ENCODE measurements at places on chromosomes 6 and 20.

GRCh38 chr20:48906221-48906877 lies 15.2 kb upstream of the ARFGEF2 start:
- no peak for DNase-seq

DNA sequence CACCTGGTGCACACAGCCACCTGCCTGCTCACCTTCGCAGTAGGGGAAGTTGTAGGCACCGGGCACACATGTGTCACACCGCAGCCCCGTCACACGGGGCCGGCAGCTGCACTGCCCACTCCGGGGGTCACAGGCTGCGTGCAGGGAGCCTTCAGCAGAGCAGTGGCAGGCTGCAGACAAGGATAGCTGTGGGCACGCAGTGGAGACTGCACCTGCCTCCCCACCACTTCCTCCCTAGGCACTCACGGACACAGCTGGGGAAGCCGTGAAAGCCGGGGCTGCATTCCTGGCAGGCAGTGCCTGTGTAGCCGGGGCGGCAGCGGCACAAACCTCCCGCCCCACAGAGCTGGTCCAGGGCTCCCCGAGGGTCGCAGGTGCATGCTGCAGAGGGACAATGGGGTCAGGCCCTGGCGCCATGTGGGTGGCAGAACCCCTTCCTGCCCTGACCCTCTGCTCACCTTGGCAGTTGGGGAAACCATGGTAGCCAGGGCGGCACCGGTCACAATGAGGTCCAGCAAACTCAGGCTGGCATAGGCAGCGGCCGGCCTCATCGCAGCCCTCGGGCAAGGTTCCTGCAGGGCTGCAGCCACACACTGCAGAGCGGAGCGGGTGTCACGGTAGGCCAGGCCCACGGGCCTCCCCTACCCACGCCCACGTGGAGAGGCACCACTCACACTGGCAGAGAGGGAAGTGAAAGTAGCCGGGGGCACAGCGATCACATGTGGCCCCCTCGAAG lies 29.4 kb downstream of the LAMA5 start:
- no peak for DNase-seq

DNA sequence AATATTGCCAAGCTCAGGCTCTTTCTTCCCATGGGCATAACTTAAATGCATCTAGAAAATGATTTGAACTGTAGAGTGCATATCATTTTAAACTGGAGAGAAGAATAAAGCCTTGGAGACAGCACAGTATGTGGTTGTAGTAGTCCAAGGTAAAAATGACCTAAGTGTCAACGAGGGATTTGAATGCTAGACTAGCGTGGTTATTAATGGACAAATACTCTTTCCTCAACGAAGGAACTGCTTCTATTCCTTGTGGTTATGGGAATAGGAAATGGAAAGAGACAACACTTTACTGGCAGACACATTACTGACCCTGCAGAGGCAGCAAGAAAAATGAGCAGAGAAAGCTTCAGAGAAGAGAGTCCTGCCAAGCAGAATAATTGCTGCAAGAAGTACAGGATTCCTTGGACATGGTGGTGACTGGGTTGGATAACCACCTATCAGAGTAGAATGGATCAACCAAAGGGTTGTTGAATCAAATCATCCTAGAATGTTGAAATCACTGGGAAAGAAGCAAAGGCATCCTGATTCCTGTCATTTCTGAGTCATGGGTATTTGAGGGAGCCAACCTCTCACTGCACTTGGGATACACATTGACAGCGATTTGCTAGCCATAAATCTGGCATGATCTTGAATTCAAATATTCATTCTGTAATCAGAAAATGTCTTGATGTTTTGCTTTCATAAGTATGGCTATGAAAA lies 258.1 kb upstream of the EPHA7 start:
- no peak for DNase-seq

DNA sequence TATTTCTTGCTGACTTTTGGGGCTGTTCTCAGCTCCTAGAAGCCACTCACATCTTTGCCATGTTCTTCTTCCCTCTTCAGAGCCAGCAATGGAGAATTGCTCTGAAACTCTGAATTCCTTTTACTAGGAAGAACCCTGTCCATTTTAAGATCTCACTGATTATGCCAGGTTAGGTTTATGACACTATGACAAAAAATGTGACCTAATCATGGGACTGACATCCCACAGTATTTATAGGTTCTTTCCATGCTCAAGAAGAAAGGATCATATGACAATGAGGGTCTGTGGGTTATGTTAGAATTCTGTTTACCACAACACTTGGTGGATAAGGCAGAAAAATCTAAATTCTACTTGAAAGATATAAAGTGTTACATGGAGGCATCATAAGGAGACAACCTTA lies 263.3 kb upstream of the CITED2 start:
- DNase-seq, result no peak

GRCh38 chr20:18909254-18909653 lies 95.7 kb downstream of the SCP2D1 start:
- DNase-seq, result no peak

DNA sequence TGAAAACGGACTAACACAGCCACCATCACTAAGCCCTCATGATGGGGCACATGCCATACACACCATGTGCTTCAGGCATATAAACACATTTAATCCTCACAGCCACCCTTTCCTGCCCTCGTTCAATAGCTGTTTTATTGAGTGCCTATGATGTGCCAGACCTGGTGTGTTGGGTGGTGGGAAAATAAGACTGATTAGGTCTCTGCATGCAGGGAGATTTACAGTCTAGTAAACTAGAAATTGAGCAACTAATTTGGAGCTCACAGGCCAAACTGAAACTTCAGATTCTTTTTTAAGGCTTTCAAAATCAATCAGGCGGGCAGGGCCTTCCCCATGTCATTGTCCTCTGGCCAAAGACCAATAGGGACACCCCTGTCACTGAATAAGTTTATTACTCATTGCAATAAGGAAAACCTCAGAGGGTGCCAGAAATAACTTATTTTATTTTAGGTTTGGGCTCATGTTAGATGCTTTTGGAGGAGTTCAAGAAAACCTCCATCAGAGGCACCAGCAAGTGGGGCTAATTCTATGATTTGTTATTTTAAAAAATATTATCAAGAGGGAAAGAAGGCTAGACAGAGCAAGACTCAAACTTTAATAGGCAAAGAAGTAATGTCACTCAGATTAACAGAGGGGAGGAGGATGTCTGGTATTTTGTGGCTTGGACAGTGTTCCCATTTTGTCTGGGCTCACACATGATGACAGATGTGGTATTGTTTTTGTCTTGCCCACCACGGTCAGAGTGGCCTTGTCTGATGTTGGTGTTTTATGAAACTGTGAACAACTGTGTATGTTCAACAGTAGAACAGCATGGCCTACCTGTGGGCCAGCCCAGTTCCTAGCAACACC lies 12.0 kb downstream of the ZFP64 start:
- no peak for DNase-seq

GRCh38 chr6:147142684-147143245 lies 61.5 kb upstream of the STXBP5 start:
- no peak for DNase-seq

- no peak for DNase-seq
These were observed 127.6 kb upstream of the AKIRIN2 start for GRCh38 chr6:87829622-87830121.

DNA sequence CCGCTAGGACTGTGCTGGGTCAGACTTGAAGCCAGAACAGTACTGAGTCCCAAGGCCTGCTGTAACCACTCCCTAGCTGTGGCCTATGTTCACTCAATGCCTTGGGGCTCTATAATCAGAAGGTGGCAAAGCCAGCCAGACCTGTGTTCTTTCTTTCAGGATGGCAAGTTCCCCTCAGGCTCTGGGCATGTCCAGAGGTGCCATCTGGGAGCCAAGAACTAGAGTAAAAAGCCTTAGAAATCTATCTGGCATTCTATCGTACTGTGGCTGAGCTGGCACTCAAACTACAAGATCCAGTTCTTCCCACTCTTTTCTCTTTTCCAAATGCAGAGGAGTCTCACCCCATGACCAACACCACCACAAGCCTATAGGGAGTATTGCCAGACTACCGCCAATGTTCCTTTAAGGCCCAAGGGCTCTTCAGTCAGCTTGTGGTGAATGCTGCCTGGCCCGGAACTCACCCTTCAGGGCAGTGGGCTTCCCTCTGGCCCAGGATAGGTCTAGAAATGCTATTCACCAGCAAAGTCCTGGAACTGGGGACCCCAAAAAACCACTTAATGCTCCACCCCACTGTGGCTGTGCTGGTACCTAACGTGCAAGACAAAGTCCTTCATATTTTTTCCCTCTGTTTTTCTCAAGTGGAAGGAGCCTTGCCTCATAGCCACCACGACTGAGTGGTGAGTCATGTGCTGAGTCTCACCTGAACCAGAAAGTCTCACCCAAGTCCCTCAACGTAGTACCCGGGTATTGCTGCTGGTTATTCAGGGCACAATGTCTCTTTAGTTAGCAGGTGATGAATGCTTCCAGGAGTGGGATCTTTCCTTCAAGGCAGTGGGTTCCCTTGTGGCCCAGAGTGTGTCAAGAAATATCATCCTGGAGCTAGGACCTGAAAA lies 8.6 kb upstream of the SIRPB2 start:
- DNase-seq, result no peak
